ENCODE measurements at places on chromosomes 6 and 20. TPM values are rescaled to one million over a fixed set of nuclear protein-coding genes. Genes with fewer than 3 reads are reported as not detected.

The PACSIN1 gene
- polyA plus RNA-seq = not detected

The MEI4 gene
- polyA plus RNA-seq = not detected

The HSPA1B gene
- 116 TPM for polyA plus RNA-seq

The BNIP5 gene
- polyA plus RNA-seq = 9.0 TPM

The HLA-DPB1 gene
- 359 TPM for polyA plus RNA-seq

The MYL9 gene
- 26.4 TPM for polyA plus RNA-seq

The TUBB2B gene
- 11.2 TPM for polyA plus RNA-seq

The MKKS gene
- polyA plus RNA-seq = 16.2 TPM

The NMBR gene
- polyA plus RNA-seq = not detected

The TBC1D20 gene
- polyA plus RNA-seq = 16.8 TPM

The PRR18 gene
- polyA plus RNA-seq = not detected

The PRSS16 gene
- polyA plus RNA-seq = 28.7 TPM

The SNAP25 gene
- 6.8 TPM for polyA plus RNA-seq

The METTL24 gene
- polyA plus RNA-seq = not detected

The BHLHE23 gene
- polyA plus RNA-seq = not detected

The MMP24 gene
- polyA plus RNA-seq = under 0.01 TPM

The KPNA5 gene
- 0.60 TPM for polyA plus RNA-seq

The ZC3H12D gene
- polyA plus RNA-seq = 3.6 TPM

The PPP1R3G gene
- under 0.01 TPM for polyA plus RNA-seq

The CAP2 gene
- 3.0 TPM for polyA plus RNA-seq

The DNAH8 gene
- not detected for polyA plus RNA-seq

All from sigmoid colon (tissue), 7 donors.